Activated T-helper 1 cell treated with anti-CD3 and anti-CD28 coated beads, Interleukin-2, amount 50 U/mL, for 16 hours (primary cell): ENCODE measurements at places on chromosomes 7 and 10.

- DNase-seq = no peak
Measured at GRCh38 chr10:59631882-59632807, 77.5 kb downstream of the SLC16A9 start.

- no peak for DNase-seq
Measured at GRCh38 chr7:108972004-108972403, 402.3 kb downstream of the DNAJB9 start.

DNA sequence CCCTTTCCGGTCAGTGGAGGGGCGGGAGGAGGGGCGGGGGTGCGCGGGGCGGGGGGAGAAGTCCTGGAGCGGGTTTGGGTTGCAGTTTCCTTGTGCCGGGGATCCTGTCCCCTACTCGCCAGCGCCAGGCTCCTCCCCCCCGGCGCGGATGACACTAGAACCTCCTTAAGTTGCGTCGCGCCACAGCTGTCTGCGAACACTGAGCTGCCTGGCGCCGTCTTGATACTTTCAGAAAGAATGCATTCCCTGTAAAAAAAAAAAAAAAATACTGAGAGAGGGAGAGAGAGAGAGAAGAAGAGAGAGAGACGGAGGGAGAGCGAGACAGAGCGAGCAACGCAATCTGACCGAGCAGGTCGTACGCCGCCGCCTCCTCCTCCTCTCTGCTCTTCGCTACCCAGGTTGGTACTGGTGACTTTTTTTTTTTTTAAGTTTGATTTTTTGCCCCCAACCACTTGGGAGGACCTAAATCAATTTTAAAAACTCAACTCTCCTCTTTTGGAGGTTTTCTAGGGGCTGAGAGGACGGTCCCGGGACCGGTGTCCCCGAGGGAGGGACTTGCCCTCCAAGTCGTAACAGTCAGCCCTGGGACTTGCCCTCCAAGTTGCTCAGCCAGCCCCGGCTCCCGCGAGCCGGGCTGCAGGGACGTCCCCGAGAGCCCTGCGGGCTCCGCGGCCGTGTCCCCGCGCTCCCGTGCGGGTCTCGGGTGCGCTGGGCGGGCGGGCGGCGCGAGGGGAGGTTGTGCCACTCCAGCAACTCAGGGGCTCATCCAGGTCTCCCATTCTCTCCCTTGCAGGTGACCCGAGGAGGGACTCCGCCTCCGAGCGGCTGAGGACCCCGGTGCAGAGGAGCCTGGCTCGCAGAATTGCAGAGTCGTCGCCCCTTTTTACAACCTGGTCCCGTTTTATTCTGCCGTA, at the start of gene GATA3:
GATA3 (plus strand) TSS at position 195 of the 914 bp plus-strand sequence. CDS start 968 bp downstream, outside the sequence.
- peak; percentile 63 for DNase-seq

- DNase-seq = no peak
Measured at GRCh38 chr10:32927750-32928149, 30.3 kb downstream of the ITGB1 start.

- peak; percentile 71 for DNase-seq
Measured at GRCh38 chr10:131885391-131886165, 15.2 kb upstream of the PPP2R2D start.

- DNase-seq = no peak
Measured at GRCh38 chr7:84017651-84018050, 176.9 kb downstream of the SEMA3A start.

DNA sequence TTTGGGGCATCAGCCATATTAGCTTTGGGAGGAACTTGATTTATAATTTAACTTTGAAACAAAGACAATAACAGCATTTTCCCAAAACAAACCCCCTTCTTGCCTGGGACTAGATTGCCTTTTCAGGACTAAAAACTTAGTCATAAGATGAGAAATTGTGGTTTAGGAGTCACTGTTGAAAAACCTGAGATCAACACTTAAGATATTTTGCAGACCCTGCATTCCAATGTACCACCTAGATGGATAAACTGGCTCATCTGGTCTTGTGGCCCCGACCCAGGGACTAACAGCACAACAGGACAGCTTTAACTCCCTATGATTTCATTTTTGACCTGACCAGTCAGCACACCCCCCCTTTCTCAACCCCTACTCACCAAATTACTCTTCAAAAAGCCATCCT, 1165.4 kb downstream of the XPNPEP1 start:
- DNase-seq = no peak

DNA sequence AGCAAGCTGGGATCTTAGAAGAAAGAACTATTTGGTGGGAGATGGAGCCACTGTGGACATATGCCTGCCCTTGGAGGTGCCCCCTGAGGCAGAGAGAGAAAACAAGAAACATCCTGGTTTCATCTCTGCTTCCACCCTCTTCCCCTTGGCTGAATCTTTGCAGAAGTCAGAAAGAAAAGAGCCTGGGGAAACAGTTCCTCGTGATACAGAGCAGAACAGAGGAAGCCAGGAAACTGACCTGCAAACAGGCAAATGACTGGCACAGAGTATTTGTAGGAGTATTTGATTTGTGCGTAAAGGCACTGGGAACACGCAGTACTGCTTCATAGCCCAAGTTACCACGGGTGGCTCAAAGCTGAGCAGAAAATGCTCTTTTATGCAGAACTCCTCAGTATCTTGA, 7.0 kb upstream of the KEL start:
- no peak for DNase-seq

DNA sequence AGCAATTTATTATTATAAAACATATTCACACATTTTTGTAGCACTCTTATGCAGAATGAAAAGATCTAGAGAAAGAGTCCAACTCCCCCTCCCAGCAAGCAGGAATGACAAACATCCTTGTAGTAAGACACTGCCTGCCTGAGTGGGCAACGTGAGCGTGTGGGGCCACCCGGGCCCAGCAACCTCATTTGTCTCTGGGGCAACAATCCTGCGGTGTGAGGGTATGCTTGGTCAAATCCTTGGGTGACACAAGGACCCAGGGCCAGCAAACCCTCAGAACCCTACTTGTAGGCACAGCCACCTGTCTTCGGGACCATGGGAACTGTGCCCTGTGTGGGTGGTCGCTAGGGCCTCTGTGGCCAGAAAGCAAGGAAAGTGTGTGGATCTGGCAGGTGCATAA, 10.7 kb downstream of the RHEB start:
- DNase-seq = no peak

DNA sequence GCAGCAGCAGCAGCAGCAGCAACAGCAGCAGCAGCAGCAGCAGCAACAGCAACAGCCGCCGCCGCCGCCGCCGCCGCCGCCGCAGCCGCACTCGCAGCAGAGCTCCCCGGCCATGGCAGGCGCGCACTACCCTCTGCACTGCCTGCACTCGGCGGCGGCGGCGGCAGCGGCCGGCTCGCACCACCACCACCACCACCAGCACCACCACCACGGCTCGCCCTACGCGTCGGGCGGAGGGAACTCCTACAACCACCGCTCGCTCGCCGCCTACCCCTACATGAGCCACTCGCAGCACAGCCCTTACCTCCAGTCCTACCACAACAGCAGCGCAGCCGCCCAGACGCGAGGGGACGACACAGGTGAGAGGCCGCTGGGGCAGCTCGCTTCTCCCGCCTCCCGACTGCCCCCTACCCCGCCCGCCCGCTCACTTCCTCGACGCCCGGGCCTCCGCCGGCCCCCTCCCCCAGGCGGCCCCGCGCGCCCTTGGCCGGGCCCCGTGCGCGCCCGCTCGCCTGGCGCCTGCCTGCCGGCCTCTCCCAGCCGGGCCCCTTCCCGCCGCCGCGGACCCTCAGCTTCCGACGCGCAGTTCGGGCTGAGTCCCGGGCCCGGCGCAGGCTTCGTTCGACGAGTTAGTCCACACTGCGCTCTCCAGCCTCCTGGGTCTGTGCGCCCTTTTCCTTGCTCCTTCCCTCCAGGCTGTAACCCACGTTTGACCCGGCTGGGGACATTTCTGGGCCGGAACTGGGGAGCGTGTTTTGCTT, 882 bp downstream of the DLX6 start:
- DNase-seq = no peak
